ENCODE measurements at places on chromosomes 1 and 21.

GRCh38 chr1:18644446-18644845 is 13.8 kb downstream of the PAX7 start:
- DNase-seq: no peak

- no peak for DNase-seq
Observed at GRCh38 chr1:192880231-192880630, 71.4 kb downstream of the RGS2 start.

GRCh38 chr1:109976762-109977161 is 7.8 kb upstream of the AHCYL1 start:
- no peak for DNase-seq

DNA sequence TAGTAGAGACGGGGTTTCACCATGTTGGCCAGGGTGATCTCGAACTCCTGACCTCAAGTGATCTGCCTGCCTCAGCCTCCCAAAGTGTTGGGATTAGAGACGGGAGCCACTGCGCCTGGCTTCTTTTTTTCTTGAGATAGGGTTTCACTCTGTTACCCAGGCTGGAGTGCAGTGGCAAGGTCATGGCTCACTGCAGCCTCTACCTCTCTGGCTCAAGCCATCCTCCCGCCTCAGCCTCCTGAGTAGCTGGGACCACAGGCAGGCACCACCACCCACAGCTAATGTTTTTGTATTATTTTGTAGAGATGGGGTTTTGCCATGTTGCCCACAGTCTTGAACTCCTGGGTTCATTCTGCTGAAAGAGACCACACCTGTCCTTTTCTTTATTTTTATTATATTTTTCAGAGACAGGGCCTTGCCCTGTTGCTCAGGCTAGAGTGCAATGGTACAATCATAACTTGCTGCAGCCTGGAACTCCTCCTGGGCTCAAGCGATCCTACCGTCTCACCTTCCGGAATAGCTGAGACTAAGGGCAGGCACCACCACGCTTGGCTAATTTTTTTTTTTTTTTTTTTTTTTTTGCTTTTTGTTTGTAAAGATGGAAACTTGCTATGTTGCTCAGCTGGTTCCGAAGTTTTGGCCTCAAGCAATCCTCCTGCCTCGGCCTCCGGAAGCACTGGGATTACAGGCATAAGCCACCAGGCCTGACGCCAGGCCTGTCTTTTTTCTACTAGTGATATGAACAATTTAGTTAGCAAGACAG is 3.1 kb downstream of the LMNA start:
- DNase-seq: no peak

DNA sequence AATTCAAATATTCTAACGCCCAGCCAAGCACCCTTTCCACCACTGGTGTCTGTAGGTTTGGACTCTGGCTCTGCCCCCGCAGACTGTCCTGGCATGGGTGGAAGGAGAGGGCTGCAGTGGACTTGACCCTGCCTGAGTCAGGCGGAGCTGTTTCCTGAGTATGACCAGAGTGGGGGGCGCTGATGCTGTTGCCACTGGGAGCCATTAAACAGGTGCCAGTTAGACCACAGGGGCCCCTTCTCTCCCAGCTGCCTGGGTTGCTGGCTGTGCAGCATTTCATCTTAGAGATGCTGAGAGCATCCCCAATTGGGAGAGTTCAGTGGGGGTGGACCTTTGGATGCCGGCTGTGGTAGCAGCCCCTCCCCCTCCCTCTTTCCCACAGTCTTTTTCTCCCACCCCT is 539.5 kb downstream of the MATN1 start:
- no peak for DNase-seq

DNA sequence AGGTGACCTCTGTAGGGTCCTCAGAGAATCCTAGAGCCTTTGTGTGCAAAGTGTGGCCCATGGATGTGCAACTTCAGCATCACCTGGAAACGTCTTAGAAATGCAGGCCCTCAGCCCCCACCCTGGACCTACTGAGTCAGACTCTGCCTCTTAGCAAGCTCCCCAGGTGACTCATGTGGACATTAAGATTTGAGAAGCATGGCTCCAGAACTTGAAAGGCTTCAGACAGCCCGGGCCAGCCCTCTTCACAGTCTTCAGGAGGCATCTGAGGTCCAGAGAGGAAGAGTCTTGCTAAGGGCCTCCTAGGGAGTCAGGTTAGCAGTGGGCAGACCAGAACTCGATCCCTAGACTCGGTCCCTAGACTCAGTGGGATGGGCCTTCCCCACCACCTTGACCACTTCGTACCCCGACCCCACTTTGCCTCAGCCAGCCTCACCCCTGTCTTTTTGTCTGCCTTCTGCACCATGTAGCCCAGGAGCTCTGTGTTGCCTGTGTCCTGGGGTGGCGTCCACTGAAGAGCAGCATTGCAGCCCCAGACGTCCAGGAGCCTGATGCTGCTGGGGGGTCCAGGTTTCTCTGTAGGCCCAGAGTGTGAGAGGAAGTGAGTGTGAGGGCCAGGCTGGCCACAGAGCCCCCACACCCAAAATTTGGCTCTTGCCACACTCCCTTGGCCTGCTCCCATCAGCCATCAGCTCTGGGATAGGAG is 4.8 kb downstream of the MYBPH start:
- no peak for DNase-seq

DNA sequence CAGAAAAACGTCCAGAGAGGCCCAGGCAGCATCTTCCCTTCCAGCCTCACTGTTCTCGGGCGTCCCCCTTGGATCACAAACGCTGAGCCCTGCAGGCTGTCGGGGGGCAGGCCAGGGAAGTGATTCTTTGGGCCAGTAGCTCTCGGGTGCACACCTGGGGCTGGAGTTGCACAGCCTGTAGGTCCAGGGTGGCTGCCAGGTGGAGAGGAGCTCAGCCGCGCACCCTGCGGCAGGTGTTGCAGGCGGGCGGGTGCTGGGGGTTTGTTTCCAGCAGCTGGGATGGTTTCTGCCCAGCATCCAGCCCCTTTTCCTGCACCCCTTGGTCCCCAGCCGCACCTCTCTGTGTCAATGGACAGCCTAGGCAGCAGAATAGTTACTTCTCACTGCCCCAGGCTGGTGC is 15.7 kb downstream of the PRDM16 start:
- no peak for DNase-seq

- no peak for DNase-seq
Observed at GRCh38 chr1:63848733-63849132, 74.9 kb downstream of the ROR1 start.

DNA sequence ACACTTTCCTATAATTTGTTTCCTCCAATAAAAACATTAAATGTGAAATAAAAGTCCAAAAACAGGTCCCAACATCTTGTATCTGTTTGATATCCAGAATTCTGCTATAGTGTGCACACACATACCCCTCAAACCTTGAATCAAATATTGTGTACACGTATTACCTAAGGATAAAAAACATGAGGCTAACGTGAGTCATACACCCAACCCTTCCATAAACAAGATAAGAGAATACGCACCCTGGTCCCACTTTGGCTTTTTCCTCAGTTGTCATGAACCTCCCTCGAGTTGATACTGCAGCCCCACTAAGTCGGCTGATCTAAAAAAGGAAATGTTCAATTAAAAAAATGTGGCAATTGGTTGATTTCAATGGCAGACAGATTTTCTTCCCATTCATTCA is 5.2 kb downstream of the KHDC4 start:
- no peak for DNase-seq

- no peak for DNase-seq
Observed at GRCh38 chr1:214506972-214507431, 44.4 kb downstream of the PTPN14 start.

GRCh38 chr1:65179148-65179547 is 31.1 kb downstream of the AK4 start:
- no peak for DNase-seq

DNA sequence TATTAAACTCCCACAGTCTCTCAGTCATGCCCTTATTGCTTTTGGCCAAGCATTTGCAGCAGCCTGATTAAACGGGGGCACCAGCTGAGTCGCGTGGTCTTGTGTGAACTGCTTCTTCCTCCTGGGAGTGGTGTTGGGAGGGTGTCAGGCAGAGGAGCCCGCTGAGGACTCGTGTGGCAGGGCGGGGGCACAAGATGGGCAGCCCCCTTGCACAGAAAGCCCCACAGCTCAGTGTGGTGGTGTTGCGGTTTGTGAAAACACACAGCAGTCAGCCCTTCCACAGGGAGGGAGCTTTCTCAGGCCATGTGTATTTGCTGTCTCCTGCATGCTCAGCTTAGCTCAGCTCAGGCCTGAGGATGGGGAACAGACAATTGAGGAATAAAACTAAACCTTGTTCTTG is 22.4 kb downstream of the PEX14 start:
- DNase-seq: no peak

DNA sequence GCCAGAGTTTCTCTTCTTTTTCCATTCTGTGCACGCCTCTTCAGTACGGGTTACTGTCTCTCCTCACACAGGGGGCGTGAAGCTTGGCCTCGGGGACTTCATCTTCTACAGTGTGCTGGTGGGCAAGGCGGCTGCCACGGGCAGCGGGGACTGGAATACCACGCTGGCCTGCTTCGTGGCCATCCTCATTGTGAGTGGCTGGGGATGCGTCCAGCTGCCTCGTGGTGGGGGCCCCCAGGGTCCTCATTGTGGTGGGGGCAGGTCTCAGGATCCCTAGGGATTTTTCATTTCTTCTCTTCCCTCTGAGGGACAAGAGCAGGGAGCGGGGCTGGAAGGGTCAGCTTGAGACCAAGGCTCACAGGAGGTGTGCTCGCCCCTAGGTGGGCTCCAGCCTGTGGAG is 23.5 kb downstream of the PSEN2 start:
- no peak for DNase-seq

DNA sequence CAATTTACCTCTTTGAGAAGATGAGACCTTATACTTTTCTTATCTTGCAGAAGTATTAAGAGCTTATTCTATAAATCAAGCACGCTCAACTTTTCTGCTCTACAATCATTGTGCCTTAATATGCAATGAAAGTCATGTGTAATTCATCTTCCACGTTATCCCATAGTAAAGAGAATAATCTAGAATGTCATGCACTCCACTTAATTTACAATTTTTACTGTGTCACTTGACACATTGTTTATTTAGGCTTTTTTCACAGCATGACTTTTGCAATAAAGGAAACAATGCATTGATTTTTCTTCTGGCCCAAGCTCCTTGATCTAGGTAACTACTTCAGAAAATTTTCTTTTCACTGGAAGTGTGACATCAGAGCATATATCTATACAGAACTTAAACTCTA is 290.9 kb downstream of the HHIPL2 start:
- DNase-seq: no peak

- no peak for DNase-seq
Observed at GRCh38 chr1:242431786-242432185, 92.7 kb downstream of the PLD5 start.

GRCh38 chr1:116531917-116532316 is 38.9 kb downstream of the CD58 start:
- no peak for DNase-seq

- DNase-seq: no peak
Observed at GRCh38 chr1:119391749-119392148, 23.2 kb downstream of the HAO2 start.

- no peak for DNase-seq
Observed at GRCh38 chr1:200779326-200779725, 40.6 kb downstream of the CAMSAP2 start.

DNA sequence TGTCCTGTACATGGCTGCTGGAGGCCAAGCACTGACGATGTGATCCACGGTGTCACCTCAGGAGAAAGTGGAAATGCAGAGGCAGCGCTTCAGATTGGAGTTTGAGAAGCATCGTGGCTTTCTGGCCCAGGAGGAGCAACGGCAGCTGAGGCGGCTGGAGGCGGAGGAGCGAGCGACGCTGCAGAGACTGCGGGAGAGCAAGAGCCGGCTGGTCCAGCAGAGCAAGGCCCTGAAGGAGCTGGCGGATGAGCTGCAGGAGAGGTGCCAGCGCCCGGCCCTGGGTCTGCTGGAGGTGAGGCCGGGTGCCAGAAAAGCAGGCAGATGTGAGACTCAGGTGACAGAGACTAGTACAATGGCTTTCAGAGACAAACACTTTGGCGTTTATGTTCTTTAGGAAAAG is 7.7 kb downstream of the TRIM58 start:
- DNase-seq: no peak

- DNase-seq: no peak
Observed at GRCh38 chr1:47924270-47925048, 72.7 kb downstream of the TRABD2B start.

GRCh38 chr1:18238190-18238589 is 130.6 kb downstream of the IGSF21 start:
- no peak for DNase-seq

- no peak for DNase-seq
Observed at GRCh38 chr1:11053758-11054137, 6.1 kb downstream of the SRM start.

GRCh38 chr1:235304549-235305451 is 23.2 kb downstream of the ARID4B start:
- no peak for DNase-seq

DNA sequence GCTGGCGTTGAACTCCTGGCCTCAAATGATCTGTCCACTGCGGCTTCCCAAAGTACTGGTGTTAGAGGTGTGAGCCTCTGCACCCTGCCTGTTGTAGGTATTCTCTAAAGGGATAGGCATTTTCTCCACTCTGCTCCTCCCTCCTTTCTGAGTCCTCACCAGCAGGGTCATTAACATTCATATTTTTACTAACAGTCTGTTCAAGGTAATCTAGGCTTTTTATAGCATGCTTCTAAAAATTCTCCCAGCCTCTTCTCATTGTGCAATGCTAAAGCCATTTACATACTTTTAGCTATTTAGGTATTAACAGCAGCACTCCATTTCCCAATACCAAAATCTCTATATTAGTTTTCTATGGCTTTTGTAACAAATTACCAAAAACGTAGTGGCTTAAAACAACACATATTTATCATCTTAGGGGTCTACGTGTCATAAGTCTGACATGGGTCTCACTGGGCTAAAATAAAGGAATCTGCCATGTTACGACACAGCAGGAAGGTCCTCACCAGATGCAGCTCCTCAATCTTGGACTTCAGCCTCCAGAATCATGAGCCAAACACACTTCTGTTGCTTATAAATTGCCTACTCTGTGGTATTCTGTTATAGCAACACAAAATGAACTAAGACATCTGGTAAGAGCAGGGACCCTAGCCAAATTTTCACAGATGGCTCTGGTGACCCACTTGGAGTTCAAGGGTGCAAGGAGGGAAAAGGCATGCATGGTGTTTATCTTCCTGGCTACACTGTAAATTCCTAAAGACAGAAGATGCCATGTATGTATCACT is 2.9 kb upstream of the SLC2A7 start:
- no peak for DNase-seq

DNA sequence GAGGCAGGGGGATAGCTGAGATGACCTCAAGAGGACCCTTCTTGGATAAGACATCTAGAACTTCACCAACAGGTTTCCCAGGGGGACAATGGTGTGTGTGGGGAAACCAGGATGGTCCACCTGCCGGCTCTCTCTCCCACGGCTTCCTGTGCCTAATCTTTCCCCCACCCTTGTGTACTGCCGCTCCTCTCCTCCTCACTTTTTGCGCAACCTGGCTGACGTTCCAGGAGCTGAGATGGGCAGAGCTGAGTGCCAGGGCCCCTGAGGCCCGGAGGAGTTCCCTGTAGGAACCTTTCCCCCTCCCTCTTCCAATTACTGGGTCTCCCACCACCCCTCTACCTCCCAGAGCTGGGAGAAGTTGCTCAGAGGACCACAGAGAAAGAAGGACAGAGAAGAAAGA is 6.9 kb downstream of the SLC26A9 start:
- no peak for DNase-seq

- DNase-seq: no peak
Observed at GRCh38 chr1:162218975-162219374, 149.5 kb downstream of the NOS1AP start.
